Fibroblast of villous mesenchyme (primary cell): ENCODE measurements at places on chromosomes 16 and 17. TPM values are rescaled to one million over a fixed set of nuclear protein-coding genes. Genes with fewer than 3 reads are reported as not detected.

Gene CD300LB
- not detected in 2 replicates for total RNA-seq

Gene MYADML2
- not detected in 2 replicates for total RNA-seq

Gene PALB2
- 18.0 and 22.0 TPM in 2 replicates for total RNA-seq

Gene KRT14
- not detected in 2 replicates for total RNA-seq

Gene GRAPL
- total RNA-seq, result 0.43 TPM in 1 of 2 replicates, not detected in the other
